Ascending aorta (tissue), 2 donors: ENCODE measurements at places on chromosomes 4 and X.
A peak's percentile ranks its signal among the peaks of the same experiment; 100 is the strongest.

GRCh38 chr4:1757836-1758235 is 35.3 kb upstream of the FGFR3 start:
- H3K27me3 ChIP-seq: no peaks in the 10 kb centered on the region
- H3K4me1 ChIP-seq: no peaks in the 10 kb centered on the region
- no peak overlapping the region for H3K27ac ChIP-seq
- DNase-seq: no peak

GRCh38 chr4:138311771-138312535 is 69.8 kb upstream of the SLC7A11 start:
- H3K4me1 ChIP-seq: no peaks in the 10 kb centered on the region
- H3K27me3 ChIP-seq: no peaks in the 10 kb centered on the region
- no peak overlapping the region for H3K27ac ChIP-seq
- H3K36me3 ChIP-seq: no peaks in the 10 kb centered on the region
- no peak for DNase-seq

DNA sequence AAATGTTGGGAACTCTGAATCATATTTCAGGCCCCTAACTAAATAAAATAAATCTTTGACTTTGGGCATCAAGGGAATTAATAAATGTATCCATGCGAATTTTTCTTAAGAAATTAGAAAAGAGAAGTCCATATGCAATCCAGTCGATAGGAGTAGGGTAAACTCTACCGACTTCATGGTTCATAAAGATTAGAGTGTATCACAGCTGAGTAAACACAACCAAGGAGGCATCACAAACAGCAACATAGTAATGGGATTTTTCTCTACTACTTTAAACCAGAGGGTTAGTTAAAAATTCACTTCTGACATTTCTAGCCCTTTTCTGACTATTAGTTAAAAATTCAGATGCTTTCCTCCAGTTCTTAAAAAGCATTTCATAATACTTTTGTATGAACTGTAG is 19.9 kb downstream of the SEPTIN11 start:
- DNase-seq: no peak
- H3K4me1 ChIP-seq: no peaks in the 10 kb centered on the region
- H3K4me3 ChIP-seq: no peak overlapping the region

DNA sequence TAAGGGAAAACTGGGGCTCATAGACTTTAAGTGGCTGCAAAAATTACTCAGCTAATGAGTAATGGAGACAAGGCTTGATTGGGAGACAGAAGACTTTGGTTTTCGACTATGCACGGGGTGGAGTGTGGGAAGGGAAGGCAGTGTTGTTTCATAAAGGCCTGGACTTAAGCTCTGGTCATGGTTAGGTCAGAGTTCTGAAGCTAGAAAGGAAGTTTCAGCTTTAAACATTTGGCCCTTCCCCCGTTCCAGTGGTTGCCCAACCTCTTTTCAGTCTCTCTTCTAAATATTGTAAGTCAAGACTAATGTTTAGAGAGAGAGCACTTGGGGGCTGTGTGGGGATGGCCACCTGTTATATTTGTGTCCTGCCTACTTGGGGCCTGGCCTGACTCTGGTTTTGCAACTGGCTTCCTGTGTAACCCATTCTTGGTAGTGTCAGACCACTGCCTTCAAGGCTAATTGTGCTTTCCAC is 21.0 kb downstream of the MSN start:
- no peak overlapping the region for H3K4me3 ChIP-seq
- H3K27ac ChIP-seq: peak overlapping the region; percentile 91
- DNase-seq: no peak
- H3K4me1 ChIP-seq: peaks cover 52% of the 10 kb centered on the region
- H3K27me3 ChIP-seq: no peaks in the 10 kb centered on the region
- no peaks in the 10 kb centered on the region for H3K36me3 ChIP-seq

- H3K4me1 ChIP-seq: no peaks in the 10 kb centered on the region
- H3K27me3 ChIP-seq: no peaks in the 10 kb centered on the region
- no peak overlapping the region for H3K4me3 ChIP-seq
- H3K36me3 ChIP-seq: no peaks in the 10 kb centered on the region
- H3K27ac ChIP-seq: no peak overlapping the region
- DNase-seq: no peak
Measured at GRCh38 chrX:111151764-111152163, 55.8 kb downstream of the PAK3 start.

DNA sequence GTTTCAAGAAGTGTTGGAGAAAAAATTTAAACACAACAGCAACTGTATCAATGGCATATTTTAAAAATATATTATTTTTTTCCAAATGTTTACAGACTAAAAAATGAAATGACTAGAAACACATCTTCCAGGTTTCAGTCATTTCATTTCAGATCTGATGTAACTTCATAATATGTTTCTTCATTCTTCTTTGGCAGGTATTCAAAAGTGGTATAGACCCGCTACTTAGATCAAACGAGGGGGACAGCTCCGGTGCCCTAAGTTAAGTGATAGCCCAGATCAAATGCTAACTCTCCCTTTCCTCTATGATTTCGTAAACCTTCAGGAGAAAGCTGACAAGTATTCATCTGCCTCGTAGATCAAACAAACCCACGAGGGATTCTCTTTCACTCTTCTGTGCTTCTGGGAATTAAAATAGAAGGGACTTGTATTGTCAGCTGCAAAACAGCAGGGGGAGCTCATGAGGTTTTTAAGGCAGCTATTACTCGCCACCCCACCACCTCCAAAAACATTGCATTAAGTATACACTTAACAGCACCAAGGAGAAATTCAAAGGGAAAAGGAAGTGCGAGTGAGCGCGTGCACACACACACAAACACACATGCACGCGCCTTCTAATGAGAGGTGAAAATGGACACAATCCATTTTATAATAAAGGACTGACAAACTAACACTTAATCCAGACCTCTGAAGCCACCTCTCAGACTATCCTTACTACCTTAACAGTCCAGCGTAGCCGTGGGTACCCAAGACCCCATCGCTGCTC is 21.4 kb downstream of the HELT start:
- no peak for DNase-seq
- no peak overlapping the region for H3K27ac ChIP-seq
- H3K27me3 ChIP-seq: no peaks in the 10 kb centered on the region
- H3K4me1 ChIP-seq: no peaks in the 10 kb centered on the region
- peak overlapping the region; percentile 37 for H3K4me3 ChIP-seq

DNA sequence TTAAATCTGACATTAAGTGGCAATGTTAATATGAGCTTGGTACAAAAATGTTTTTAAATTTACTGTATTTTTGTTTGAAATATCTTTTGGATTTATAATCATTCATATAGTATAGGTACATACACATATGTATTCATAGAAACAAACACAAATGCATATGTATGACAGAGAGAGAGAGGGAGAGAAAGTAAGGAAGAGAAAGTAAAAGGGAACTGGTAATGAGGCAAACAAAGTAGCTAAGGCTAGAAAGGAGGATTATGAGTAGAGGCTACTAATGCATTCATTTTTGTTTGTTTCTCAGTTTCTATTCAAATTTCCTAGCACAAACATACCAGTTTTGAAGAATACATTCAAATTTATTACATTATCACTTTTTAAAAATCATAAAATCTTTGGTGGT is 132.4 kb downstream of the GLRA3 start:
- no peak overlapping the region for H3K27ac ChIP-seq
- no peaks in the 10 kb centered on the region for H3K4me1 ChIP-seq
- DNase-seq: no peak
- no peaks in the 10 kb centered on the region for H3K27me3 ChIP-seq

- H3K4me3 ChIP-seq: no peak overlapping the region
- DNase-seq: no peak
- H3K27me3 ChIP-seq: no peaks in the 10 kb centered on the region
Measured at GRCh38 chr4:43163101-43163792, 270.7 kb downstream of the GRXCR1 start.

GRCh38 chr4:910366-911091 is 21.6 kb downstream of the GAK start:
- H3K4me3 ChIP-seq: no peak overlapping the region
- no peak overlapping the region for H3K27ac ChIP-seq
- H3K4me1 ChIP-seq: no peaks in the 10 kb centered on the region
- DNase-seq: no peak

- H3K4me1 ChIP-seq: no peaks in the 10 kb centered on the region
- DNase-seq: no peak
- H3K27me3 ChIP-seq: no peaks in the 10 kb centered on the region
- H3K4me3 ChIP-seq: no peak overlapping the region
Measured at GRCh38 chrX:99761731-99762130, 648.3 kb downstream of the PCDH19 start.

DNA sequence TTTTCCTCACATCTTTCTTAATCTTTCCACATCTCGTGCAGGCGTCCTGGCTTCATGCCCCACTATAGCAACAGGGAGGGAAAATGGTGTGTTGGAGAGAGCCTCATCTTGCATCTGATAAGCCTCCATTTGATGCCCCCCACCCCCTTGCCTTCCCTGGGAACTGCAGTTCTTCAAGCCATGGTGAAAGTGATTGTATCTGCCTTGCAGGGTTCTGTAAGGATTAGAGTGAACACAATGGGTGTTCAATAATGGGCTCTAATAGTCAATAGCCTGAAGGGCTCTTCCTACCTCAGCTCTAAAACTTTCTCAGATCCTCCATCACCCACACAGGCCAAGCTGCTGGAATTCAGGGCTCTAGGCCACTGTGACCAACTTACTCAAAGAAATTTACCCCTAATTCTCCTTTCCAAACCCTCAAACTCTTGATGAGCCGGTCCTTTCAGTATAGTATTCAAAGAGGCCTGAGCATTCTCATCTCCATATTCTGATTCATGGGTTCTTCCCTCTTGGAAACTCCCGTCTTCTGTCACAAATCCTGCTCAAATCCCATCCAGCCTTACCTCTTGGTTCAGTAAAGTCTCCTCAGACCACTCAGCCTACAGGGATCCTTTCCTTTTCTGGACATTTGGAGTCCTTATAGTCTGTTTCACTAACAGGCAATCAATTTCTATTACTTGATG is 128.3 kb upstream of the TRIM2 start:
- H3K27me3 ChIP-seq: no peaks in the 10 kb centered on the region
- no peaks in the 10 kb centered on the region for H3K36me3 ChIP-seq
- no peaks in the 10 kb centered on the region for H3K4me1 ChIP-seq

GRCh38 chrX:7074148-7074907 is 73.2 kb upstream of the STS start:
- no peaks in the 10 kb centered on the region for H3K4me1 ChIP-seq
- no peaks in the 10 kb centered on the region for H3K27me3 ChIP-seq
- no peak overlapping the region for H3K27ac ChIP-seq
- H3K4me3 ChIP-seq: no peak overlapping the region

GRCh38 chr4:113881256-113881655 is 98.2 kb downstream of the ARSJ start:
- DNase-seq: no peak
- peak overlapping the region; percentile 57 for H3K27ac ChIP-seq
- H3K4me1 ChIP-seq: peaks cover 15% of the 10 kb centered on the region
- no peaks in the 10 kb centered on the region for H3K36me3 ChIP-seq
- H3K4me3 ChIP-seq: no peak overlapping the region

DNA sequence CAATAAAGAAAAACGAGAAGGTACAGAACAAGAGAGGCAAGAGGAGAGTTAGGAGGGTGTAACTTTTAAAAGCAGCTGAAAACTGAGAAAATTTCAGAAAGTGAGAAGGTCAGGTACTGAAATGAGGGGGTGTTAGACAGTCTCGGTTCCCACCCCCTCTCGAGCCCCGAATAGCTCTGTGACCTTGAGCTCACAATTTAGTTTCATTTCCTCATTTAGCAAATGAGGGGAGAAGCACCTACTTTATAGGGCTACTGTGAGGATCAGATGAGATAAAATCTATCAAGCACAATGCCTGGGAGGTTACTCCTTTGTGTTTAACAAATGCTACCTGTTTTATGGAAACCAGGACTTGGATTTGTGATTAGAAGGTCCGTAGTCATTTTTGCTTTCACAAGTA is 4.9 kb downstream of the UGT8 start:
- DNase-seq: no peak
- H3K27ac ChIP-seq: no peak overlapping the region
- H3K27me3 ChIP-seq: peaks cover under 1% of the 10 kb centered on the region
- no peaks in the 10 kb centered on the region for H3K4me1 ChIP-seq
- H3K4me3 ChIP-seq: no peak overlapping the region
